ENCODE measurements at places on chromosomes 11 and 22.
A peak's percentile ranks its signal among the peaks of the same experiment; 100 is the strongest.

DNA sequence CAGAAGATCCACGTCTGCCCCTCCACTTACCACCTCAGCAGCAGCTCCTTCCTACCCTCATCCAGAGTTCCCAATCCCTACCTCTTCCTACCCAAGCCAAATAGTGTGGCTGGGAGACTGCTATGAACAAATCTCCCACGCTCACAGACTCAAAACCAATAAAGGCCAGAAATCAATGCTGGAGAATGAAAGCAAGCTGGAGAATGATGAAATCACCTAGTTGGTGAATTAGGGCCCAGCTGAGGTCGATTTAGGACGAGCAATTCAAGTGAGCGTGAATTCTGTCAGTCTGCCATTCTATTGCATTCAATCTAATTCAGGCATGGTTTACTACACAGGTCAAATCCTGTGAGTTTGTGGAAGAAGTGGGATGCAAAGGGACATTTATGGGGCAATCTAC is 22.5 kb downstream of the COMMD9 start:
- no peak for DNase-seq
- H3K36me3 ChIP-seq = no peaks in the 10 kb centered on the region
- H3K27me3 ChIP-seq = no peaks in the 10 kb centered on the region
- no peak overlapping the region for H3K27ac ChIP-seq
- no peak overlapping the region for H3K4me3 ChIP-seq

DNA sequence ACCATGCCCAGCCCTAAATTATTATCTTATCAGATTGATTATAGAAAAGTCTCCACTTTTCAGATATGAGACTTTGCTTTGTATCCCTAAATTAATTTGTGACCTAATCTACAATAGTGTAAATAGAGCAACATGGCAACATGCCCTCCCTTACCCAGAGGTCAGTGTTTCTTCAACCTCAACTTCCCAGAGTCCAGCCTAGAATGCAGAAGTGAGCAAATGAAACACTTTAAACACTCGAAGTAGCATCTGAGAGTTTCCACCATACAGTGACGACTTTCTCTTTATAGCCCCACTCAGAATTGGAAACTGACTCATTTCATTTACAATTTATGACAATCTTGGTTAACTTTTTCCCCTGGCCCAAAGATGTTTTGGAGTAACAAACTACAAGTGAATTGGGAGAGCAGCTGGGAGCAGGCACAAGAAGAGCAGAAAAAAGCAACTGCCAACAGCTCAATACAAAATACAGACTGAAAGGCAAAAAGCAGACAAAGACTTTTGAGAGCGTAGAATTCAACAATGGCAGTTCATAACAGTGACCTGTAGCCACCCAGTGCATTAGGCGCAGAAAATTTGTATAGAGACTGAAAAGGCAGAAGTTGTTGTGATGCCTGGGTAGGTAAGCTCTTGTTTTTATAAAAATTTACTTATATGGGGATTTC is 10.1 kb upstream of the BLID start:
- H3K36me3 ChIP-seq = no peaks in the 10 kb centered on the region
- no peak overlapping the region for H3K4me3 ChIP-seq
- no peak for DNase-seq

- H3K4me1 ChIP-seq = no peaks in the 10 kb centered on the region
- H3K27me3 ChIP-seq = no peaks in the 10 kb centered on the region
- H3K36me3 ChIP-seq = no peaks in the 10 kb centered on the region
- DNase-seq = peak; percentile 89
- H3K27ac ChIP-seq = peak overlapping the region; percentile 29
- H3K4me3 ChIP-seq = no peak overlapping the region
Measured at GRCh38 chr11:75280227-75280701, 39.7 kb downstream of the TPBGL start.

GRCh38 chr11:120205596-120206161 is 5.2 kb upstream of the OAF start:
- no peaks in the 10 kb centered on the region for H3K36me3 ChIP-seq
- peaks cover 15% of the 10 kb centered on the region for H3K4me1 ChIP-seq
- H3K27ac ChIP-seq = no peak overlapping the region
- no peaks in the 10 kb centered on the region for H3K27me3 ChIP-seq
- DNase-seq = no peak

- no peak for DNase-seq
- no peaks in the 10 kb centered on the region for H3K27me3 ChIP-seq
- H3K4me1 ChIP-seq = peaks cover 20% of the 10 kb centered on the region
- H3K27ac ChIP-seq = no peak overlapping the region
Measured at GRCh38 chr11:46678741-46679130, 21.7 kb downstream of the ARHGAP1 start.

- no peaks in the 10 kb centered on the region for H3K36me3 ChIP-seq
- peak overlapping the region; percentile 99 for H3K4me3 ChIP-seq
- H3K4me1 ChIP-seq = peaks cover 4% of the 10 kb centered on the region
- no peaks in the 10 kb centered on the region for H3K27me3 ChIP-seq
- H3K27ac ChIP-seq = peak overlapping the region; percentile 95
Measured at GRCh38 chr11:57668434-57668782, 494 bp downstream of the ZDHHC5 start.

- no peaks in the 10 kb centered on the region for H3K36me3 ChIP-seq
- DNase-seq = no peak
- no peak overlapping the region for H3K27ac ChIP-seq
- H3K27me3 ChIP-seq = no peaks in the 10 kb centered on the region
- H3K4me1 ChIP-seq = no peaks in the 10 kb centered on the region
Measured at GRCh38 chr11:120601536-120601935, 90.0 kb downstream of the GRIK4 start.

DNA sequence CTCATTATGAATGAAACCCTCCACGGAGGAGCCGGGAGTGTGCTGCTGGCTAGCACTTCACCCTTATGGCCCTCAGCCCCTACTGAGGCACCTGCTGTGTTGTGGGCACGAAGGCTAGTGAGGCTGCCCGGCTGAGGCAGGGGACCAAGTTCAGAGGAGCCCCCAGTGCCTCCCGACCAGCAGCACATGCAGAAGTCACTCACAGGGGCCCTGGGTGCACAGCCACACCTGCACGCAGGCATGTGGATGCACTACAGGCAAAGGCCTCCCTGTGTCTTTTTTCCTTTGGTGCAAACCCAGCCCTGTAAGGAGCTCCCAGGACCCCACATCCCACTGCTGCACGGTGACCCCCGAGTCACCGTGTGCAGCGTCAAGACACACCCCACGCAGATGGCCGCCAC is 261.5 kb downstream of the BRD1 start:
- no peaks in the 10 kb centered on the region for H3K36me3 ChIP-seq
- DNase-seq = no peak
- no peaks in the 10 kb centered on the region for H3K4me1 ChIP-seq

- no peaks in the 10 kb centered on the region for H3K36me3 ChIP-seq
- H3K4me1 ChIP-seq = peaks cover 10% of the 10 kb centered on the region
- H3K27ac ChIP-seq = no peak overlapping the region
- no peak overlapping the region for H3K4me3 ChIP-seq
- no peak for DNase-seq
Measured at GRCh38 chr11:118176778-118177134, 317 bp upstream of the SCN2B start.

DNA sequence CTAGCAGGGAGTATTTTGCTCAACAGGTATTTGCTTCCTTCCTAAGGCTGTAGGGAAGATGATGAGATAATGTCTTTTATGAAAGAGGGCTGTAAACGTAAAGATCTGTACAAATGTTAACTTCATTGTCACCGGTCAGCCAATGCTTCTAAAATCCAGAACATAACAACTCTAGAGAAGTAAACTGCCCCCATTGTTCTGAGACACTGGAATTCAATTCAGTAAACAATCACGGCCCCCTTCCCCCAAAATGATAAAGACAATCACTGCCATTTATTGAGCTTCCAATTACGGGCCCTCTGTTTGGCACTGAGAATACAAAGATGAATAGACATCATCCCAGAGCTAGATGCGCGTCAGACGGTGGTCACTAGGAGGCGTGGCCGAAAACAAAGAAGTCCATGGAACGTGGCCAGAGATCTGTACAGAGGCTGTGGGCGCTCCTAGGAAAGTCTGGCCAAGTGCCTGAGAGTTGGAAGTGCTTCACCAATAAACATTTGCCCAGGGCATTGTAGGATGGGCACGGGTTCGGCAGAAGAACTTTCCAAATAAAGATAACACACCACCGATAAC is 576 bp downstream of the TMEM258 start:
- H3K4me3 ChIP-seq = peak overlapping the region; percentile 97
- H3K27ac ChIP-seq = peak overlapping the region; percentile 98
- no peaks in the 10 kb centered on the region for H3K36me3 ChIP-seq
- H3K27me3 ChIP-seq = no peaks in the 10 kb centered on the region
- peaks cover 14% of the 10 kb centered on the region for H3K4me1 ChIP-seq

- H3K4me1 ChIP-seq = no peaks in the 10 kb centered on the region
- H3K4me3 ChIP-seq = no peak overlapping the region
- peak; percentile 65 for DNase-seq
- no peaks in the 10 kb centered on the region for H3K27me3 ChIP-seq
- H3K36me3 ChIP-seq = no peaks in the 10 kb centered on the region
Measured at GRCh38 chr22:46367707-46368191, 32.2 kb downstream of the TRMU start.

- no peaks in the 10 kb centered on the region for H3K36me3 ChIP-seq
- DNase-seq = no peak
- H3K4me1 ChIP-seq = no peaks in the 10 kb centered on the region
- H3K27ac ChIP-seq = no peak overlapping the region
- no peaks in the 10 kb centered on the region for H3K27me3 ChIP-seq
Measured at GRCh38 chr11:75487365-75487764, 38.4 kb downstream of the GDPD5 start.

DNA sequence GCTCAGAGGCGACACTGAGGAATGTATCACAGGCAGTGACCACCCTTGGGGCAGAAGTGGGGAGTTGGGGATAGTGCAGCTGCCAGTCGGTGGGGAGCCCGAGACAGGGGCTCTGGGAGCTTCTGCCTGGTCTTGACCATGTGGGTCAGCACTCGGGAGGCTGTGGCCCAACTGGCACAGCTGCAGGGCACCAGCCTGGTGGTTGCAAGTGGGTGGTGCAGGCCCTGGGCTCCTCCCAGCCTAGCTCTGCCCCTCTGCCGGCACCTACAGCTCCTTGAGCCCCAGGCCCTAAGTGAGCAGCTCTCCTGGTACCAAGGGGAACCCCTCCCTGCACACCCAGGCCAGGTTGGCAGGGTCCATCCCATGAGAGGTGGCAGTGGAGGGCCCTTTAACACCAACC is 12.6 kb upstream of the RASL10A start:
- peaks cover 14% of the 10 kb centered on the region for H3K4me1 ChIP-seq
- H3K36me3 ChIP-seq = no peaks in the 10 kb centered on the region
- no peak for DNase-seq

DNA sequence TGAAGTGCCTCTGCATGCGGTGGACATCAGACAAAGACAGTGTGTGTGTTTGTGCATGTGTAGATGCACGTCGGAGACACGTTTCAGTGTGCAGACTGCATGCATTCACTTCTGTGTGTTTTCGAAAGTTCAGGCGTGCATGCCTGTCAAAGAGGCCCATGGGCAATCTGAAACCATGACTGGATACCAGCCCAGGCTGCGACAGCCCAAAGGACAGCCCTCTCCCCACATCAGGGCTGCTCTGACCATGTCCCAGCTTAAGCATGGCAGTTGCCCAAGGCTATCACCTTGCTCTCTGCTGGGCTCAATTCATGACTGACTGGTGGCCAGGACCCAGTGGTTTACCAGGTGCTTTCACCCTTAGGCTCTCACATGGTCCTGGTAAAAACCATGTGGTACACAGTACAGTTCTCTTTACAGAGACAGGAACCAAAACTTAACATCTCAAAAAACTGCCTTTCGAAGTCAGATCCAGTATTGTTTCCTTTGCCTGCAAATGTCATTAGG is 423.7 kb upstream of the CADM1 start:
- H3K4me1 ChIP-seq = no peaks in the 10 kb centered on the region
- no peak overlapping the region for H3K27ac ChIP-seq
- H3K27me3 ChIP-seq = no peaks in the 10 kb centered on the region

DNA sequence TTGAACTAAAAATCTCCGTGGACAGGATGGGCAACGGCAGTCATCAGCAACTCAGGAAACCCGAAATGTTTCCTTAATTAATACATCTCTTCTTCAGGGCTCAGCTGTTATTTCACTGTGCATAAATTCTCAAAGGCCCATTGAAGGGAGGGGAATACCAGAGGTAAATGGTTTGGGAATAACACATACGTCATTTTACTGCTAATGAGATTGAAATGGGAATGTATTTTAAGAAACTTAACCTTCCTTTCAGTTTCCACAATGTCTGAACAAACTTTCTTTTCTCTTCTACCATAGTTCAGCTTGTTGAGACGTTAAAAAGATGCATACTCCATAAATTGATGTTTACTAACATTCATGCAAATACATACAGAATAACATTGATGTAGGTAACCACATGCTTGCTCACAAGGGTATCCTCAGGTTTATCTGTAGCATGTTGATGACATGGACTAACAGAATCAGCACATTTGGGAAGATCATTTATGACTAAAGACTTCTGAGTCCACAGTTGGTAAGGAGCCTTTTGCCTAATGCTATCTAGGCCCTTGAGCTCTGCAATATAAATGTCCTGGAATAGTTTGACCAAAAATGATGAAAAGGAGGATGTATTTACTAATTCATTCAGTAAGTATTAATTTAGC is 7.7 kb upstream of the PRRG4 start:
- no peaks in the 10 kb centered on the region for H3K4me1 ChIP-seq
- no peaks in the 10 kb centered on the region for H3K27me3 ChIP-seq
- no peak for DNase-seq
- no peak overlapping the region for H3K4me3 ChIP-seq
- no peak overlapping the region for H3K27ac ChIP-seq
